ENCODE measurements at places on chromosomes 4 and X.

DNA sequence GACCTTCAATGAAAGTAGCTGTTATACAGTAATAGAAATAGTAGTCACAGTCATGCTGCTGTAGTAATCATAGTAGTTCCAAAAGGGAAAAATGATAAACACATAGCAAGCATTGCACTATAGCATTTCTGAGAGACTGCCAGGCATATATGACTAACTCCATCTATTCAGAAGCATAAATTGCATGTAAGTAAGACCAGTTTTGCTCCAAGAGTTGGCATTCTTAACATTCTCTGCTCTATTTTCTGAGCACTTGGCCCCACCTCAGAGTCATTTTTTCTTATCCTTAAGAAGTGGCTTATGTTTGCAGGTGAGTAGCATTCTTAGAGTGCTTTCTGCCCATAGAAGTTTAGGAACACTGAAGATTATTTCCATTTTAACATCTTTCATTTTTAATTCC lies 490.3 kb upstream of the TECRL start:
- no peak for DNase-seq

GRCh38 chr4:146121757-146122156 lies 53.8 kb upstream of the LSM6 start:
- DNase-seq, result no peak

DNA sequence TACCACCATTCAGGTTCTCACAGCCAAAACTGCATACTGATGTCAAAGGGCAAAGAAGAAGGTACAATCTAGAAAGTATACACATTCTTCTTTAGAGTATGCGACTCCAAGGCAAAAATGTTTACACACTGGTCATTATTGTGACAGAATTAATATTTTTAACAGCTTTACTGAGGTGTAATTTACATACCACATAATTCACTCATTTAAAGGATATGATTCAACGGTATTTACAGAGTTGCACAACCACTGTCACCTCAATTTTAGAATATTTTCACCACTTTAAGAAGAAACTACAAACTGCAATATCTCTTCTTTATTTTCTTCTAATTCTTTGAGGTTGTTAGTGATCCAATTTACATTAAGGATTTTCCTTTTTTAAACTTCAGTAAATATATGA lies 325.4 kb upstream of the SMIM31 start:
- no peak for DNase-seq

DNA sequence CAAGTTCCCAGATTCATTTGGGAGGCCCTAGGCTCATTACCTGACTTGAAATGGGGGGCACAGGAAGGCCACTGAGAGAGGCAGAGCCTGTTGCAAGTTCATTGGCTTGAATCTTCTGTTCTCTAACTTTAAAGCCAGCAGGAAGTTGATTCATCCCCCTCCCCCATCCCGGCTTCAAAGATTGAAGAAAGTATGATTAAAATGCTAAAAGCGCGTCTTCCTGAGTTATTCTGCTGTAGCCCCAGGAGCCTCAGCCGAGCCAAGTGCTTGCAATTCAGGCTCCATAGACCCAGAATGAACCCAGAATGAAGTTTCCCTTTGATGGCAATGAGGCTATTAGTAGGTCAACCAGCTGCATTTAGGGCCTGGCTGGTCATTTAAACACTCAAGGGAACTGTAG lies 14.7 kb downstream of the CHST7 start:
- peak; percentile 37 for DNase-seq

- peak; percentile 12 for DNase-seq
These were observed 7.7 kb downstream of the GAK start for GRCh38 chr4:924107-925096.

GRCh38 chr4:102139132-102139573 lies 206.1 kb downstream of the SLC39A8 start:
- DNase-seq, result peak; percentile 13

DNA sequence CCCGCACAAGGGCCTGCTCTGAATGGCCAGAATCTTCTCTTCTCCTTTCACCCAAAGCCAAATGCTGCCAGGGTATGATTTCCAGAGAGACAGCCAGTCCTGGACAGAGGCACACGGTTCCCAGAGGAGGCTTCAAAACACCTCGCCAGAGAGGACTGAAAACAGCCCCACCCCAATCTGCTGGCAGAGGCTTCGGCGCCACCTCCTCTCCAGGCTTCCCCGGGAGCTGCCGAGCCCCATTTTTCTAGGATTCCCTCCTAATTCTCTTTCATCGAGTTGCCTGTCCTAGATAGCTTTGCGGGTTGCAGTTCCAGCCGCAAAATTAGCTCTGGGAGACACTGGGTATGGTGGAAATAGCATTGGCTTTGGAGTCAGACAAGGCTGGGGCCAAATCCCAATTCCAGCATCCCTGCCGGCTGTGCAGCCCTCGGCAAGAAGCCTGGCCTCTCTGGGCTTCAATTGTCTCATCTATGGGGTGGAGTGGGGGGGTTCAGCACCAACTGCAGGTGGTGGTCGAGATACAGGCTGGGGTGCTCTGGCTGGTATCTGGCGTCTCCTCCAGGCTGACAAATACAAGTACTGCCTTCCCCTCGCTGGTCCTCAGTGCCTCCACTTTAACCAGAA lies 22.6 kb downstream of the PPP2R2C start:
- no peak for DNase-seq

DNA sequence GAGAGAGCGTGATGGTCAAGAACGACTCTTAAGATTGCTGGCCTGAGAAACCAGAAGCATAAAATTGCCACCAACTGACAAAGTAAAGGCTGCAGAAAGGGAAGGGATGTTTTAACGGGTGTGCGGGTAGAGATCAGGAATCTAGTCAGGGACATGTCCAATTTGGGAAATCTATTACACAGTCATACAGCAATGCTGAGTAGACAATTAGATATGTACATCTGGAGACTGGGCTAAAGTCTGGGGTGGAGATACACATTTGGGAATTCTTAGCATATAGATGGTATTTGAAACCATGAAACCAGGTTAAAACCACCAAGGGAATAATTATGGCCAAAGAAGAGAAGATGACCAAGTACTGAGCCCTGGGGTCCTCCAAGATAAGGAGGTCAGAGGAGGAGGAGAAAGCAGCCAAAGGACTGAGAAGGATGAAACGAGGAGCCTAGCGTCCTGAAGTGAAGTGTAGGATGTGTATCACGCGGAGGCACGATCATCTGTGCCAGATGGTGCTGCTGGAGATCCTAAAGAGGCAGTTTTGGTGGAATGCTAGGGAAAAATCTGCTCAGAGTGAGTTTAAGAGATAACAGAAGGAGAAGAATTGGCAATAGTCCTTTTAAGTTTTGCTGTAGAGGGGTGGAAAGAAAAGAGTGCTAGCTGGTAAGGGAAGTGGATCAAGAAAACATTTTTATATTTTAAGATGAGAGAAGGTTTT lies 36.5 kb downstream of the SEC24D start:
- no peak for DNase-seq

- DNase-seq, result no peak
These were observed 59.3 kb downstream of the RWDD4 start for GRCh38 chr4:183599690-183600089.

- no peak for DNase-seq
These were observed 303.1 kb downstream of the ARHGAP24 start for GRCh38 chr4:85777908-85778631.

DNA sequence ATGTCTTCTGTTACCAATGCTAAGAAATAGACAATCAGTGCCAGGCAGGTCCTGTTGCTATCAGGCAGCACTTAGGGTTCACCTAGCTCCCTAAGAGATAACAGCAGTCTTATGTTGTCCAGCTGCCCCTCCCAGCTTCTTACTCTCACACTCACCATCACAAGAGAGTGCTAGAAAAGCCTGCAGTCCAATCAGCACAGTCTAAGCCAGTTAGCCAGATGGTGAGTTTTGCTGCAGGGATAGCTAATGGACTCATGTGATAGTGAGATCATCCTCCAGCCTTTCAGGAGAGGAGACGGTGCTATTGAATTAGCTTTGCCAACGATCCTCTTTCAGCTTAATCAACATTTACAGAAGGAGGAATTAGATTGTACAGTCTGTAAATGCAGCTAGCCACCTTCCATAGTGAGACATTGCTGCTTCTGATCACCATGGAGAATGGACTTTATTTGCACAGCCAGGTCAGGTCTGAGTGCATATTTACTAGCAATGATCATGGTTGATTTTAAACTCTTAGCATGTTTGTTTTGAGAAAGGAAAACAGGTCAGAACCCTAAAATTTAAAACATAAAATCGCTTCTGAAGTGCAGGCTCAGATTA lies 438.3 kb downstream of the CENPC start:
- DNase-seq, result peak; percentile 33

- DNase-seq, result peak; percentile 63
These were observed 84.2 kb downstream of the BCOR start for GRCh38 chrX:40013266-40014195.

DNA sequence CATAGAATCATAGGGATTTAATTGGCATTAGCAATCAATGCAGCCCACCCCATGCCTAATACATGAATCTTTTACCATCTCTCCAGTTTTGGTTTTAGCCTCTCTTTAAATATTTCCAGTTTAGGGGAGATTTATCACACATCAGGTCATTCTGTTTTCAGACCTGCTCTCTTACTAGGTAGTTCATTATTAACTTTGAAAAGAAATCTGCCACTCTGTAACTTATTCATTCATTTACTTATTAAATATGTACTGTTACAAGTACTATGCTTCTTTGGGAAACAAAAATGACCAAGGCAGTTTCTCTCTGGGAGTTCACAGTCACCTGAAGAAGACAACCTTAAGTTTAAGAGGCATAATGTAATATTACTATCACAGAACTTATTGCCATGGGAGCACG lies 62.1 kb downstream of the USO1 start:
- DNase-seq, result peak; percentile 23

GRCh38 chr4:7838136-7838782 lies 101.4 kb downstream of the AFAP1 start:
- no peak for DNase-seq

DNA sequence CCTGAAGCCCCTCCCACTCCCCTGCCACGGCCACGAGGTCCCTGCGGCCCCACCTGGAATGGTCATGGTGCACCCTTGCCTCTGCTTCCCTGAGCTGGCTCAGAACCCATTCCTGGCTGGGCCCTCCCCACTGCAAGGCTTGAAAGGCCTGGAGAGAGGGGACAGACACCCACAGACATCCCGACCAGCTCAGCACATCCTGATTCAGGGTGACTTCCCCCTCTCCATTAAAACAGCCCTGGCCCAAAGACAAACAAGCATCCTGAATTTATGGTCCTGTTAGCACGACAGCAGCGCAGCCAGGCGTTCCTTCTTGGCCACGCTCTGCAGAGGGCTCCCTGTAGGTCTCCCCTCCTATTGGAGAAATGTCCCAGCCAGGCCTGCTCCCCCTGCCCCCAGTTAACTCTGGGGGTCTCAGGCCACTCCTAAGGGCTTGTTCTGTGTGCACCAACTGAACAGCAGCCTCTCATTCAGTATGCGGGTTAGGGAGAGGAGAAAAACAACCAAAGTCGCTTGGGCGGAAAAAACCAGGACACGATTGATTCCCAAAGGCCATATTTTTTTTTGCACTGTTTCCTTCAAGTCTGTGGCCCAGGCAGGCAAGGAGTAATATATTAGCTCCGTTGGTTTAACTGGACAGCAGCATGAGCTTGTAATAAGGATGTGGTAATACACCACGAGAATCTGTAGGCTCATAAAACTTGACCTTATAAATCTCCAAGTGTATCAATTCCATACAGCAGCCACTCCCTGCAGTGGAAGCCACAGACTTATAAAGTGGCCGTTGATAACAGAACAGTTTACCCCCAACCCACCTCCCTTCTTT lies 106.7 kb upstream of the MSX1 start:
- no peak for DNase-seq

GRCh38 chrX:102712981-102713625 lies 855 bp downstream of the GPRASP2 start:
- DNase-seq, result peak; percentile 54

DNA sequence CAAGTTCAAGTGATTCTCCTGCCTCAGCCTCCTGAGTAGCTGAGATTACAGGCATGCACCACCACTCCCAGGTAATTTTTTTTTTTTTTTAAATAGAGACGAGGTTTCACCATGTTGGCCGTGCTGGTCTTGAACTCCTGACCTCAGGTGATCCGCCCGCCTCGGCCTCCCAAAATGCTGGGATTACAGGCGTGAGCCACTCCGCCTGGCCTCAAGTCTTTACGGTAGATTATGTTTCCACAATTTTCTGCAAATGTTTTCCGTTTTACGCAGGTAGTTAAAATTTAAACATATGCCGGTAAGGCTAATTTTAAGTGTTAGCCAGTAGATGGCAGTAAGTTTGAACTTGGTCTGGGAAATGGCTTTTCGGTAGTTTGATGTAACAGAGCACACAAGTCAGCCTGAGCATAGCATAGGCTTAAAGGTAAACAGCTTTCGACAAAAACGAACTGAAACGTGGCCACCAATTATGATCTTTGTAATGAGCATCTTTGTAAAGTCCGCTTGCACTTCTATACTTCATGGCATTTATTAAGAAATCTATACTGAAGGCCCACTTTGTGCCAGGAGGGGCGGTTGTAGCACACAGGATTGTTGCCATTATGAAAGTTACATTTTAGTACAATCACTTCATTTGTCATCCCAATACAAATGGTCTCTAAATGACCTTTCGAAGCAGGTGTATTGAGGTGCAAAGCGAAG lies 31.1 kb downstream of the CCKAR start:
- DNase-seq, result peak; percentile 66

DNA sequence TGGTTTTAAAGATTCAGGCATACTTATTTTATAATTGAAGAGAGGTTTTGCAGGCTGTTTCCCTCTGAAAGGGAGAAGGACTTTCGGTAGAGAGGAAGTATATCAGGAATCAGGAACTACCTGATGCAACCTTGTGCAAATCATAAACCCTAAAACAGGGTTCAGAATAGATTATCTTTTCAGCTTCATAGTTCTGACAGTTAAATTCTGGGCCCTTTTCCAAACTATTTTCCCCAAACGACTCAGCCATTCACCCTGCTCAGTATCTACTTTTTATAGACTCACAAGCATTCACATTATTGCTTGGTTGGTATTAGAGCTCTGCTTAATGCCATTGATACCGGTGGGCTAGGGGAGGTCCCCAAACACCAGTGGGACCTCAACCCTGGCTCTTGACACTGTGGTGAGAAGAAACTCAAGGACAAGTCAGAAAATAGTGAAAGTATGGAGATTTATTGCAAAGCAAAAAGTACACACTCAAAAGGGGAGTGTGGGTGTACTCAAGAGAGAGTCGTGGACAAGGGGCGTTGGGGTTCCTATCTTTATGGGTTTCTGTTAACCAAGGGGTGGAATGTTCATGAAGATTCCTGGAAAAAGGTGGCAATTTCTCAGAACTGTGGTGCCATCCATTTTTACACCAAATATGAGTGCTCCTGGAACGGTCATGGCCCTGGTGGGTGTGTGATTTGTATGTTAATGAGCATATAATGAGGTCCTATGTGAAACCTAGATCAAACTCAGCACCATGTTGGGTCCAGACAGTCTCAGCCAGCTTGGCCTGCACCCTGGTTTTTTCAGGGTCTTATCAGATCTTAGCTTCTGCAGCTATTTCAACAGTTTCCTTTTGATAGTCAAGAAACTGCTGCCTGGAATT lies 238.3 kb downstream of the DCLK2 start:
- DNase-seq, result no peak

- DNase-seq, result no peak
These were observed 21.6 kb downstream of the C4orf50 start for GRCh38 chr4:5996641-5997040.

DNA sequence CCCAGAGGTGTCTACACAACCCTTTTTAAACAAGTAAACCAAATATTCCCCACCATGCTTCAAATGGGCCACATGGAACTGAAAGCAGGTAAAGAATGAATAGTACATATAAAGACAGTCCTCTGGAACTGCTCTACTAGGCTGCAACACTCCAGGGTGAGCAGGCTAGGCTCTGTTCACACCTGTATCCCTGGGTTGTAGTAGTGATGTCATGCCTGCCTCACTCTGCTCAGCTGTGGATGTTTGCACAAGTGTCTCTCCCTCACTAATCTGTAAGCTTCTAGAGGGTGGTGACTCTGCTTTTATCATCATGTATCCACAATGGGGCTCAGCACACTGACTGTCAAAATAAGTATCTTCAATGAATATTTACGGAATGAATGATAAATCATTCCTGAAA lies 20.4 kb downstream of the LEF1 start:
- DNase-seq, result no peak
